ENCODE measurements at places on chromosomes 7 and 10. TPM values are rescaled to one million over a fixed set of nuclear protein-coding genes. Genes with fewer than 3 reads are reported as not detected.

The ANKRD1 gene
- total RNA-seq, result not detected

DNA sequence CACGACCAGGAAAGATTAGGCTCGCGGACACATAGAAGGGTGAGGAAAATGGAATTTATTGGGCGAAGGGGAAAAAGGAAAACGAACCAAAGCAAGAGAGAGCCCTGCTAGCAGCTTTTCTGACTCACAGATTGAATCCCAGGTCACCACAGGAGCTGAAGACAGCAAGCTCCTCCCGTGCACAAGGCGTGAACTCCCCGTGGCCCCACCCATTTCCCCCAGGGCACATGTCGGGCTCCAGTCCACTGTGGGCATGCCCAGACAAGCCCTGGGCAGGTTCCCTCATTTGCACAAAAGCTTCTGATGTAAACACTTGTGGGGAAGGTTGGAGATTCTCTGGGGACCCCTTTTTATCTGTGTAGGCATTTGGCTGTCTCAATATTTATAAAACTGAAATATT is 582.4 kb downstream of the SUGCT start:
- ATAC-seq, result peak; percentile 54

- no peak for ATAC-seq
These were observed 46.6 kb upstream of the COL1A2 start for GRCh38 chr7:94348142-94348541.

DNA sequence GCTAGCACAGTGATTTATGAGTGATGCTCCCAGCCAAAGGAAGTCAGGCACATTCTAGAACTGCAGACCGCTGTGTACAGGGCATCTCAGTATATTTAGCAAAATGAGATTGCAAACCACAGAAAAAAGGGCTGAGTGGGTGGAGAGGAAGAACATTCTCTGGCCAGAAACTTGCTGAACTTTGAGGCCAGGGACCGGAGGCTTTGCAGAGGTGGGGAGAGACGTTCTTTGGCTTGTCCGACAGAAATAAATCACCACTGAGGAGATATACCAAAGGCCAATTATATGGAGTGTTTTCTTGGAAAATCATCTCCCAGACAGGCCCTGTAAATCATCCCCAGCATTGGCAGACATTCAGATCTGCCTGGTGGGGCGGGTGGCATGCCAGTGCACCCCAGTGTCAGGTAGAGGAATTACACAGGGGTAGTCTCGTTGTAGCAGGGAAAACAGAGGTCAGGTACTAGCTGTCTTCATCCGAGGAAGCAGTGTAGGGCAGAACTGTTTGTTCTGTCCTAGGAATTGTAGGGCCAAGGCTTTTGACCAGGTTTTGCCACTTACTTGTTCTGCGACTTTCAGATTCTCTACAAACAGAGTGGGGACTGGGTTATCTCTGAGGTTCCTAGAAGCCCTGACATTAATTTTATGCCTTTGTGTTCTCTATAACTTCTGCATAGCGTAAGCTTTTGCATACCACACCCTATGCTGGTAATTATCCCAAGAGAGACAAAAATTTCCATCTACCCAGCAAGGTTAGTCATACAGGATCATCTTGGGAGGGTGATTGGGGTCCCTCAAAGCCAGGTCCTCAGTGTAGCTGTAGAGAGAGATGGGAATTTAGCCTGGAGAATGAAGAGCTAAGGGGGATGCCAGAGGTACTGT is 655.6 kb downstream of the LRMDA start:
- ATAC-seq, result no peak

GRCh38 chr7:127959770-127960169 is 71.5 kb downstream of the LRRC4 start:
- ATAC-seq, result peak; percentile 34

- ATAC-seq, result no peak
These were observed 150.0 kb downstream of the ARHGAP12 start for GRCh38 chr10:31778627-31779026.

DNA sequence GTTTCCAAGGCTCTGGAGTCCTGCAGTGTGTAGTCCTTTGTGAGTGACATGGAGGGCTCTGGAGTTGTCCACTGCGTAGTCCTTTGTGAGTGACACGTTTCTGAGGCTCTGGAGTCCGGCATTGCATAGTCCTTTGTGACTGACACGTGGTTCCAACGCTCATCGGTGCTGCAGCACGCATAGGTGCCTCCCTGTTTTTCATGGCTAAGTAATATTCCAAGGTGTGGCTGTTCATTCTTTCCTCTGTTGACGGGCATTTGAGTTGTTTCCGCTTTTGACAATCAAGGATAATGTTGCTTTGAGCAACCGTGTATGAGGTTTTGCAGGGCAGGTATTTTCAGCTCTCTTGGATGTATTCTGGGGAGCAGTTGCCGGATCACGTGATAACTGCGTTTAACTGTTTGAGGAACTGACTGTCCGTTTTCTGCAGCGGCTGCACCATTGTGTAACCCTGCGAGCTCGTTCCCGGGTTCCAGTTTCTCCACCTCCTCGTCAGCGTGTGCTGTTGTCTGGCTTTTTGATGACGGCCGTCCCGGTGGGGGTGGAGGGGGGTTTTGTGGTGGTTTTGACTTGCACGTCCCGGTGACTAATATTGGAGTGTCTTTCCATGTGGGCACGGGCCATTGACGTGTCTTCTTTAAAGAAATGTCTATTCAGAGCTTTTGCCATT is 21.1 kb downstream of the FAM20C start:
- ATAC-seq, result no peak

The IQCE gene
- total RNA-seq, result 15.3 TPM

The MUC12 gene
- total RNA-seq, result 0.79 TPM

The TRIP6 gene
- 36.5 TPM for total RNA-seq

GRCh38 chr7:134890246-134891240 is 95.8 kb upstream of the AGBL3 start:
- no peak for ATAC-seq

GRCh38 chr7:106314875-106315274 is 30.1 kb upstream of the NAMPT start:
- no peak for ATAC-seq

GRCh38 chr7:44162785-44163395 is 21.8 kb upstream of the MYL7 start:
- no peak for ATAC-seq

The NUPR2 gene
- not detected for total RNA-seq

- ATAC-seq, result no peak
These were observed 1088.0 kb downstream of the SORCS1 start for GRCh38 chr10:106076496-106076895.

GRCh38 chr10:101118031-101118430 is 13.1 kb upstream of the TLX1 start:
- no peak for ATAC-seq

The CNTNAP2 gene
- not detected for total RNA-seq

- ATAC-seq, result no peak
These were observed 40.4 kb downstream of the MTURN start for GRCh38 chr7:30175180-30175579.

The SSBP1 gene
- total RNA-seq, result 213 TPM

GRCh38 chr10:131635564-131636015 is 265.2 kb upstream of the PPP2R2D start:
- ATAC-seq, result peak; percentile 78

The INA gene
- total RNA-seq, result 0.13 TPM

The KCNIP2 gene
- total RNA-seq, result 39.3 TPM

DNA sequence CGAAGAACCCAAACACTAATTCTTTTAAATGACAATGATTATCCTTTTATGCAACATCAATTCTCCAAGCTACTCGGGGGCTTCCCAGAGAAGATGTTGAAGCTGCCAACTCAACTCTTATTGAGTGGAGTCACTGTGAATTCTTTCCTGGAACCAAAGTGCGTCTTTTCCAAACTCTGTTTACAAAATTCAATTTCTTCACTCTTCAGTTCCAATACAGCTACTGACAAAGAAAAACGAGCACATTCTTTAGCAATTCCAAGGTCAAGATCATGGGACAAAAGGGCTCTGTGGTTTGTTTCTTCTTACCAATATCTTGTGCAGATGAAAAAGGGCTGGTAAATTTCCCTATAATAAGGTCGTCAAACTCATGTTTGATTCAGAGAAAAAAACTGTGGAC is 74.2 kb downstream of the FAS start:
- no peak for ATAC-seq

DNA sequence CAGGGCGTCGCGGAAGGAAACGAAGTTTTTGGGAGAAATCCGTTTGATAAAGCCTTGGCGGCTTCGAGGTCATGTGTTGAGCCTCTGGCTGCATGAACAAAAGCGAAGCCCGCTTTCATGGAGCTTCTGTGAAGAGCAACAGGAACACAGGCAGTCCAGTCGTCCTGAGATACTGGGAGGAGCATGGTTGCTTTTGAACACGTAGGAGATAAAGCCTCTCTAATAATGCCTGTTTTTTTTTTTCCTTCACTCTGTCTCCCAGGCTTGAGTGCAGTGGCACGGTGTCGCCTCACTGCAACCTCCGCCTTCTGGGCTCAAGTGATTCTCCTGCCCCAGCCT is 473 bp upstream of the ZNF32 start:
- peak; percentile 1 for ATAC-seq

GRCh38 chr7:139811066-139811465 is 18.0 kb upstream of the TBXAS1 start:
- ATAC-seq, result peak; percentile 98

DNA sequence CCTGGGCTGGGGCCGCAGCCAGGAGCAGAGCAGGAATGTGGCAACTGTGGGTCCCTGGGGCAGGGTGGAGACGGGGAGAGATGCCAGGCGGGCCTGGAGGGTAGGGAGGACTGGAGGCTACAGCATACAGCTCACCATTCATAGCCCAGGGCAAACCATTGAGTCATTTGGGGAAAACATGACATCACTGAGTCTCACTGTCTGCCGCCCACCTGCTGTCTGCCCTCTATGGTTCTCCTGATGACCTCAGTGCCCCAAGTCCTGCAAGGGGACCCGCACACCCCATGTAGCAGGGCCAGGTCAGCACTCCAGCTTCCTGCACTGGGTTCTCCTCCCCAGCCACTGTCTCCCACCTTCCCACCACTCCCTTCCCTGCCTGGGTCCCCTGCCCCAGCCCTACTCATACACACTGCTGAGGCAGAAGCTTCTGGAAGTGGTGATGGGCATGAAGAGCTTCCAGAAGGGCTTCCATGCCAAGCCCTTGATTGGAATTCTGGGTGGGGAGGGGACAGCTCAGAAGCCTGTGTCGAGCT is 10.4 kb downstream of the CHST3 start:
- ATAC-seq, result peak; percentile 98

DNA sequence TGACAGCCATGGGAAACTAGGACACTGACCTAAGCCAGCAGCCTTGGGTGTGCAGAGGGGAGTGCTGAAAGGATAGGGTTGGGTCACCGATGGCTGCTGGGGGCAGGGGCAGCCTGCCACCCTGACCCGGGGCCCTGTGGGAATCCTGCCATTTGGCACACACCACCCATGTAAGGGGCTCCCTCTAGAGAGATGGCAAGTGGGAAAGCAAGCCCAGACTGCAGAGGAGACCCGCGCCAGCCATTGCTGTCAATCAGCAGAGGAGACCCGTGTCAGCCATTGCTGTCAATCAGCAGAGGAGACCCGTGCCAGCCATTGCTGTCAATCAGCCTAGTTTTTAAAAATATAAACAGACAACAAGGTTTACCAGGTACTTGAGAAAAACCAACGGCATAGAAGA is 27.4 kb upstream of the PRKAG2 start:
- ATAC-seq, result no peak

The GPRIN2 gene
- total RNA-seq, result not detected

DNA sequence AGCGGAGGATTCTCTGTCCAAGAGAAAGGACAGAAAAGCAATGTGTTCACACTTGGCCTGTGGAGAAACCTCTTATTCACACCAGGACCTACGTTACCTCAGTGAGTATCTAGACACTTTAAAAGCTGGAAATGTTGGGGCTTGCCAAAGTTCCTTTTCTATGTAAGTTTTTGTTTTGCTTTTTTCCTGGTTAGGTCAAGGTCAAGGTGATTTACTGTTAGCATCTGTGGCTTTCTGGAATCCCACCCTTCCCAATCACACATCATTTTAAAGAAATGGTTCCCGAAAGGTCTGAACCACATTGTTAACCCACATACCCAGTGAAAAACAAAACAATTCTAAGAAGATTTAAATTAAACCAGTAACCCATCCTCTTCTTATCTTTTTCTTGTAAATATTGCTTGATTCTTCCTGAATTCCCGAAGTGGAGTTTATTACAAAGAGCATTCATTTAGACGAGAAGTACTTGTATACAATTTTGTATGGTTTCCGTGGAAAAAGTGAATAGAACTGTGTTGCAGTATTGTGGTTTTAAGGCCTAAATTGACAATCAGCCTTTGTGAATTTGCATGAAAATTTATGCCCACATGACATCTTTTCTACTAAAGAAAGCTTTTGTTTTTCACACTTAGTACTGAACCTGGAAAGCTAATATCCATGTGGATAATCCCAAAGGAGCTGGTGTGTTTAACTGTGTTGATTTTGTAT is 827.0 kb upstream of the IGFBP3 start:
- no peak for ATAC-seq

- ATAC-seq, result no peak
These were observed 21.5 kb upstream of the CRHR2 start for GRCh38 chr7:30703756-30704155.

- peak; percentile 94 for ATAC-seq
These were observed 15.8 kb upstream of the CAMK1D start for GRCh38 chr10:12333380-12334185.

The CYP3A5 gene
- total RNA-seq, result 0.15 TPM

GRCh38 chr7:103120362-103120761 is 28.5 kb downstream of the NAPEPLD start:
- no peak for ATAC-seq

DNA sequence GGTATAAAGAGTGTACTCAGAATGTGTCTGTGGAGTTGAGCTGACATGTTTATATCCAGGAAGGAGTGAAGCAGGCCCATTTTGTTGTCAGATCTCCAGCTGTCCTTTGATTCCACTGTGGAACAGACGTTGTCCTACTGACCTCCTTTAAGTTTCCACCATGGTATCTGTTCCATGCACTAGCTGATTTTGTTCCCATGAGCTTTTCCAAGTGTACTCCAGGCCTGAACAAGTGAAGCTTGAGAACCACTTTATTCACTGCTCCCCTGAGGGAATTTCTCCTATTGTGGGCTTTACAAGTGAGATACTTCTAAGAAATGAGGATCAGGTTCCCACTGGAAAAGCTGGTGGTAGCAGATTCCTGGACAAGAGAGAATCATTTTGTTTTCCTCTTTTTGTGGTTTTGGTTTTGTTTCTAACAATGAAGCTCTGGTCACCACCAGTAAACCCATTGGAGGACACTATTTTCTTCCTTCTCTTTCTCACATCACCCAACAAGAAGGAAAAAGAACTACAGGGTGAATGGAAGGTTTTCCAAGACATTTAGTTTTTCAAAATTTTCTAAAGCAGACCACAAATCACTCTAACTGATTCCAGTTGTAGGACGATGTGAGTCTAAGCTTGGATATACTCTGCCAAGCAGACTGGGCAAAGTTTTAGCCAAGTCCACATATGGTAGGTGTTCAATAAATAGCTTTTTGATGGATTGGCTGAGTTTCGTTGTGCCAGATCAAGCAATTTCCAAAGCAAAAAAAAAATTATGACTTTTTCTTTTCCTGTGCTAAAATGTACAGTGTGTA is 144.2 kb downstream of the JCAD start:
- no peak for ATAC-seq

DNA sequence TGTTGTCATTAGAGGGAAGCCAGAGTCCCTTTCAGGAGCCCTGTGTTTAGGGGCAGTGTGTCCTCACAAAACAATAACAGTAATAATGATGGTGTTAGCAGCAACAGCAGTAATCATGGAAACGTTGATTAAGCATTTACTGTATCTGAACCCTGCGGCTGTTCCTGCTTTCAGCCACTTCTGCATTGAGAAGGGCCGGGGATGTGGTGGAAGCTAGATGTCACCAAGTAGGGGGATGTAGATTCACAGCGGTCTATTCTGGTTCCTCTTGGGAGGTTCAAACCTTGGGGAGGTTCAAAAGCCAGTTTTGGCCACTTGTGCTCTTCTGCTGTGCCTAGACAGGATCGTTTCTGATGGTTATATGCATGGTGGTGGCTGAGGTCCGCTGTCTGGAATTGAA is 44.8 kb downstream of the PRPF18 start:
- no peak for ATAC-seq

The TAS2R3 gene
- 1.4 TPM for total RNA-seq

The CLRN3 gene
- total RNA-seq, result not detected

Measured in activated T-helper 17 cell treated with anti-CD3 and anti-CD28 coated beads, Interleukin-2, amount 50 U/mL, for 72 hours (primary cell).